ENCODE measurements at places on chromosomes 4 and X.

DNA sequence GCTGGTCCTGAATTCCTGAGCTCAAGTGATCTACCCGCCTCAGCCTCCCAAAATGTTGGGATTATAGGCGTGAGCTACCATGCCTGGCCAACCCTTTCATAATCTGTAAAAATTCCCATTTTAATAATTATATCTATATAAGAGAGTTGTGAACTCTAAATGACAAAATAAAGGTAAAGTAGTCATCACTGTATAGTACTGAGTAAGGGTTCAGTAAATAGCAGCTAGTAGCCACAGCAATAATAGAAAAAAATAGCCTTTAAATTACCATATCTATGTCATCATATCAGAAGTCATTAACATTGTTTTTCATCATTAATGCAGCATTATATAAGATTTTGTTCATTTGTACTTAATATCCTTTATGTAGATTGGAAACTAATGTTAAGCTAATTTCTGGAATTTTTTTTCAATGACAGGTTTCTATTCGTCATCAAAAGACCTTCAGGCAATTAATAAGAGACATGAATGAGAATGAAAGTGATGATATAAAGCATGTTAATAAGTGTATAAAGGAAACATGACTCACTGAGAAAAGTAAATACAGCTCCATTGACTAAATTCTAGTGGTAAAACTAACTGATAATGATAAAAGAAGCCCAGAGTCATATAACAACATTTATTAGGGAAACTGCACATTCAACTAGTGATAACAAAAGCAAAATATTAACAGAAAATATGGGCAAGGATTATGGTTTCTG is 85.9 kb upstream of the UGT8 start:
- DNase-seq, result no peak

DNA sequence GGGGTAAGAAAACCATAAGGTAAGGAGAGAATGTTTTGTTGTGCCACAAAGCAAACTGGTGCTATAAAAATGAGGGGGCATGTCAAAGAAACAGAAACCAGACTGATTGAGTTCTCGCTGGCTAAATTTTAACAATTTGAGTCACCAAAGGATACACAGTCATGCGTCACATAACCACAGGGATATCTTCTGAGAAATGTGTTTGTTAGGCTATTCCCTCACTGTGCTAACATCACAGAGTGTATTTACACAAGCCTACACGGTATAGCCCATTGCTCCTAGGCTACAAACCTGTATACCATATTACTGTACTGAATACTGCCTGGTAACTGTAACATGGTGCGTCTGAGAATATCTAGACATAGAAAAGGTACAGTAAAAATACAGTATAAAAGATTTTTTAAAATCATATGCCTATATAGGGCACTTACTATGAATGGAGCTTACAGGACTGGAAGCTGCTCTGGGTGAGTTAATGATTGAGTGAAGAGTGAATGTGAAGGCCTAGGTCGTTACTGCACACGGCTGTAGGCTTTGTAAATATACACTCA is 50.1 kb downstream of the FBXW7 start:
- peak; percentile 75 for DNase-seq

DNA sequence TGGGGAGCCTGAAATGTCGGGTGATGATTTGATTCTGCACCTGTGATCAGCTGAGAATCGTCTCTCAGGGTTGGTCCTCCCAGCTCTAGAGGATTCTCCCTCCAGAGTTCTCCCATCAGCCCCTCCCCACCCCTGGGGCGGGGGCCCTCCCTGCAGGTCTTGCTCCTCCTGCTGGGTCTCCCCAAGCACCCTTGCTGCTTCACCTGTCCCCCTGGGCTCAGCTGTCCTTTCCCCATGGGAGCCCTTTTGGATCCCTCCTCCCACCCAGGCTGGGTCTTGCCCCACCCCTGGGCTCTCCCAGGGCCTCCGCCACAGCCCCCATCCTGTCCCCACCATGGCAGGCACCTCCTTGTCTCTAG is 22.2 kb downstream of the PSAPL1 start:
- no peak for DNase-seq

- DNase-seq, result peak; percentile 10
Measured at GRCh38 chrX:119062750-119063374, 9.9 kb upstream of the CT47C1 start.

DNA sequence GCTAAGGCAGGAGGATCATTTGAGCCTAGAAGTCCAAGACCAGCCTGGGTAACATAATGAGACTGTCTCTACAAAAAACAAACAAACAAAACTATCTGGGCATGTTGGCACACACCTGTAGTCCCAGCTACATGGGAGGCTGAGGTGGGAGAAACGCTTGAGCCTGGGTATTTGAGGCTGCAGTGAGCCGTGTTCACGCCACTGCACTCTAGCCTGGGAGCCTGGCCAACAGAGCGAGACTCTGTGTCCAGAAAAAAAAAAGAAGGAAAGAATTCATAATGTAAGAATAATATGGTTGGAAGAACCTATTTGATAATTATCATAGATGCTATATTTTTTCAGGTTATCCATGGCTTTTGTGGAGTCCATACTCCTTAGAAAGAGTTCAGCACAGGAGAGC is 26.0 kb upstream of the DCHS2 start:
- DNase-seq, result no peak

- DNase-seq, result no peak
Measured at GRCh38 chrX:12488220-12488619, 303.0 kb upstream of the PRPS2 start.

- DNase-seq, result peak; percentile 58
Measured at GRCh38 chr4:130563185-130563888, 1467.4 kb downstream of the C4orf33 start.

- DNase-seq, result no peak
Measured at GRCh38 chrX:75596178-75596577, 73.3 kb upstream of the ZDHHC15 start.

DNA sequence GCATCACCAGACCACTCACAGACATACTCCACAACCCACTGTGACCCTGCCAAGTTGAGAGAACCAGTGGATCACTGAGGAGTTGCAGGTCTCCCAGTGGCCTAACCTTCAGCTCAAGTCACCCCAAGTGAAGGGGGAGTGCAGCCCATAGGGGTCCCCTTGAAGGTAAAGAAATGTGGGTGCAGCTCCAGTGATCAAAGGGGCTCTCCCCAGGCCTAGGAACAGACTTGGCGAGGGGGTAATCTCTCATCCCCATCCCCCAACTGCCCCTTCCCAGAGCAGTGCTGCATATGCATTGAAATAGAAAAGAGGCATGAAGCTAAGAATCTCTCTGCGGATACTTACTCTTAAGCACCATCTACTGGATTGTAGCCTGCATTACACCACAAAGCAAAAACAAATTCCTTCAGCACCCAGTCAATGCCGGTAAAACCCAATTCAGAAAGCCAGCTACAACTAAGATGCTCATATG is 27.0 kb downstream of the MAGEE1 start:
- DNase-seq, result no peak

DNA sequence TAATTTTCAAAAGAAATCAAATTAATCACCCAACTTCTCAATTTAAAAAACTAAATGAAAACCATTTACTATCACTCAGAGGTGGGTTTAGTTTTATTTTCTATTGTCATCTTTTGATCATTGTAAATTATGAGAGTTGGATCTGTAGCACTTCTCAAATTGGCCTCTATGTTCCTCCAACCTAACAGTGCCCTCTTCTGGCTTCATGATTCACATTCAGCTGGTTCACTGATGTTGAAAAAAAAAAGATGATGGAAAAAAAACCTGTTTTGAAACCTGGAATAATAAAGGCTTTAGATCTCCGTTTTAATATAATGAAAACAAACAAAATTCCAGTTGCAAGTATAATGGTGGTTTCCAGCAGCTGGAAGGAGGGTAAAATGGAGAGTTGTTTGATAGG is 2.4 kb upstream of the NBDY start:
- DNase-seq, result no peak

DNA sequence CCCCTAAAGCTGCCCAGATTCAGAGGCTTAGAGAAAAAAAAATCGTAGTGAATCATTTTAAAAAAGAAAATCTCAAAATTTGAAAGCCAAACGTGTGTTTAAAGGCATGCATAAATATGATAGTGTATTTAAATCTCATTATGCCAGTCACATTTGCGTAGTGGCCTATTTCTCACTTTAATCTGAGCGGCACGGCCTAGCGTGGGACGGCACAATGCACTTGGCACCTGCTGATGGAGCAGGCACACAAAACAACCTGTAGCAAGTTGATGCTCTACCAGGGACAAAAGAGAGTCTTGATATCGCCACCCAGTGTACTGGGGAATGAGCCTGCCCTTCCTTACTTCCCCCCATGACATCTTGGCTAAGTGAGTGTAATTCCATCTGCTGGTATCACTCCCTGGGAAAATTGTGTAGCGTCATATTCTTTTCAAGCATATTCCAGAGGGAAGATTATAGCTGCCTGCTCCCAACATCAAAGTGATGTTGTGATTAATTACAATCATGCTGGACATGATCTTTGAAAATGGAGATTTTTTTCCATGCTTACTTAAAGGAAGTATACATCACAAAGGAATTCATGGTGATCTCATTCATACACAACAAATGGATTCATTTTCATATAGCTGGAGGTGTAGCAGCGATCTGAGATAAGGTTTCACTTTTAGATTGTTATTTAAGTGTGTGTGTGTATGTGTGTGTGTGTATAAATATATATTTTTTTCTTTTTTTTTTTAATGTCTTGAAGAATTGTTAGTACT is 138.8 kb downstream of the DCTD start:
- DNase-seq, result no peak

DNA sequence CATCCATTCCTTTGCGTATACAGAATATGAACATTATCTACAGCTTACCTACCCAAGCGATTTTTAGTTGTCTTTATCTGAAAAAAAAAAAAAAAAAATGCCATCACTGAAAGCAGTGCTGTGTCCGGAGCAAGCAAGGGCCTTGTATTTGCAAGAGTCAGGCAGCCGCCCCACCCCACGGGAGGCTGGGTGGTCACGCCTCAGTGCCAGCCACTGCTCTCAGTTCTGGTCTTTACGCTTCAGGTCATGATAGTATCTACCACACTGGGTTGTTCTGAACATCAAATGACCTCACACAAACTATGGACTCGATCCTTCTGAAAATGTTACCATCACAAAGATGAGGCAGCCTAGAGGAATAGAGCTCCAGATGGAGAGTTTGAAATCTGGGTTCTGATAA is 62.7 kb upstream of the HELT start:
- no peak for DNase-seq

GRCh38 chr4:83890231-83890630 is 354.3 kb downstream of the GPAT3 start:
- DNase-seq, result no peak

GRCh38 chr4:53586121-53586816 is 5.0 kb downstream of the LNX1 start:
- peak; percentile 82 for DNase-seq

DNA sequence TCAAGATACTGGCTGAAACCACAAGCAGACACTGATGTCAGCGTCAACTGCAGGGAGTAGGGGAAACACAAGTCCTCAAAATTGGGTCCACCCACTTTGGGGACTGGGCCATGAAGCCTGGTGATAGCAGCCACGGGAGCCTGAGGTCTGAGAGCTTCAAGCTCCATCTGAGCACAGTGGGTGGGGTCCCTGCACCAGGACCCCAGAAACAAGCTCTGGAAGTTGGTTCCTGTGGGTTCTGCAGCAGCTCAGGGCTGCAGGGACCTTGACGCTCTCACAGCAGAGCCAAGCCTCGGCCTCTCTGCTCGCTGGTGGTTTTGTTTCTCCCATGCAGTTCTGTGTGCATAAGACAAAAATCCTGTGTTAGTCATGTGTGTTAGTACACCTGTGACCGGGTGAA is 54.5 kb downstream of the CPLX1 start:
- no peak for DNase-seq

DNA sequence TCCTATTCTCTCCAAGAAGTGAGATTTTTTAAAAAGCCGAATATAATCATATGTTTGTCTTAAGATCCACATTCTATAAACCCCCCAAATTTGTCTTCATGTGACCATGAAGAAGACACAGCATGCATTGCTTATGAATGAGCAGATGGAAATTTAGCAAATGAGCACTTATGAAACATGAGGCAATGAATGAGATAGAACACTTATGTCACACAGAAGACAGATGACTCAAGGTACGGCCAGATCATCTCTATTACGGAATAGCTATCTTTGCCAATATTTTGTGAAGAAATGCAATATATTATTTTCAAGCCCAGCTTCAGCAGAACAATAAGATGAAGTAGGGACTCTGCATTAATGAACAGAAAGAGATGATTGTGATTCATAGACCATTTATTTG is 21.4 kb downstream of the PHEX start:
- no peak for DNase-seq

- no peak for DNase-seq
Measured at GRCh38 chr4:41882625-41883347, 52.4 kb upstream of the TMEM33 start.

- DNase-seq, result no peak
Measured at GRCh38 chr4:56979421-56980072, 851 bp downstream of the POLR2B start.

GRCh38 chr4:58636381-58636780 is 1526.2 kb upstream of the IGFBP7 start:
- DNase-seq, result no peak

DNA sequence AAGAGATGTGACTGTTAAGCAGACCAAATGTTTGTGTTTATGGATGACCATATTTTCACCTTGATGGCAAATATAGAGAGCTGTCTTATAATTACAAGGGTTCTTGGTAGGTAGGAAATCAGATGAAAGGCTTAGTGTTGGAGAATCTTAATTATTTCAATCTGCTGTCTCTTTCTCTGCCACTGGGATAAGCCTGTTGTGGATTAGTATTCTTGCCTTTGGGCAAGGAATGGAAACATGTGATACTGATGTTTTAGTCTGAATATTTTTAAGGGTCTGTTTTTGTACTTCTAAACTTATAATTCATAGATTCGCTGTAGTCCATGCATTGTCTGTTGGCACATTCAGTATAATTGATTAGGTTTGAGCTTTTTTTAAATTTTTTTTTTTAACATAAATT is 23.7 kb upstream of the NUDT6 start:
- DNase-seq, result no peak

GRCh38 chr4:77742054-77742453 is 77.1 kb downstream of the CNOT6L start:
- DNase-seq, result no peak

DNA sequence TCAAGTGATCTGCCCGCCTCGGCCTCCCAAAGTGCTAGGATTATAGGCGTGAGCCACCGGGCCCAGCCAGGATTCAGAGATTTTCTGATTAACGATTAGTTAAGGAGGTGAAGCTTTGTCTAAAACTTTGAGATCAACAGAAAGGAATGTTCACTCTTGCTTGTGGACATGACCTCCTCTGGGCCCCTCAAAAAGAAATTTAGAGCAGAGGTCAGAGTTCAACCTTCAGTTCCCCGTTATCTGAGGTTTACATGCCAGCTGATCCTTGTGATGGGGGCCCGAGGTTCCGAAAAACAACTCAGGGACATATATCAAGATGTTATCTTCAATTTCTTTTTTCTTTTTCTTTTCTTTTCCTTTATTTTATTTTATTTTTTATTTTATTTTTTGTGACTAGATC is 54.6 kb downstream of the DDX3X start:
- DNase-seq, result no peak

- DNase-seq, result no peak
Measured at GRCh38 chr4:153468587-153468986, 2.4 kb downstream of the TMEM131L start.

- no peak for DNase-seq
Measured at GRCh38 chrX:111568354-111568753, 56.9 kb downstream of the SERTM2 start.

GRCh38 chr4:74738464-74739143 is 55.7 kb downstream of the BTC start:
- peak; percentile 31 for DNase-seq

Data from skeletal muscle cell (primary cell).